ENCODE measurements at places on chromosomes 3 and 15. TPM values are rescaled to one million over a fixed set of nuclear protein-coding genes. Genes with fewer than 3 reads are reported as not detected.

TRPM1 gene
- total RNA-seq: not detected

PLA2G4E gene
- total RNA-seq: not detected

KBTBD13 gene
- 0.27 TPM for total RNA-seq

CNTN6 gene
- 0.67 TPM for total RNA-seq

OXTR gene
- 1.3 TPM for total RNA-seq

KLHL40 gene
- total RNA-seq: 0.13 TPM

SYNPR gene
- total RNA-seq: not detected

GOLGA6D gene
- total RNA-seq: 0.18 TPM

RAB6B gene
- total RNA-seq: 9.5 TPM

HCN4 gene
- not detected for total RNA-seq

BNC1 gene
- total RNA-seq: 0.58 TPM

RPP25 gene
- 6.0 TPM for total RNA-seq

EPHA3 gene
- 12.6 TPM for total RNA-seq
